ENCODE measurements at places on chromosomes 2 and 18.

GRCh38 chr2:137964859-137965459 is 686 bp downstream of the HNMT start:
- DNase-seq, result no peak

- DNase-seq, result no peak
Observed at GRCh38 chr2:23293731-23294130, 91.2 kb upstream of the KLHL29 start.

- no peak for DNase-seq
Observed at GRCh38 chr2:100281521-100282438, 40.5 kb downstream of the LONRF2 start.

DNA sequence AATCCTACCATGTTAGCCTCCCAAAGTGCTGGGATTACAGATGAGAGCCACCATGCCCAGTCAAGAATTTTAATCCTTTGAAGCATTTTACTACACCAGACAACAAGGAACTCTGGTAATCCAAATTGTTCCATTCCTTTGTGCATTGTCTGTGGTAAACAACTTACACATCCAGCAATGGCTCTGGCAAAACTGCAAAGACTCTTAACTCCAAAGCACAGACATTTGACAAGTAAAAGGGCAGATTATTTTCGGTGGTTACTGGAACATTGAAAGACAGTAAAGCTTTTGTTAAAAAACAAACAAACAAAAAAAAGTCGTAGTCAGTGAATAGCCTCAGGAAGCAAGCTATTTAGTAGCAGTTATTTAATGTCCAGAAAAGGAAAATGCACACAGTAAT is 33.2 kb upstream of the RMND5A start:
- DNase-seq, result no peak

DNA sequence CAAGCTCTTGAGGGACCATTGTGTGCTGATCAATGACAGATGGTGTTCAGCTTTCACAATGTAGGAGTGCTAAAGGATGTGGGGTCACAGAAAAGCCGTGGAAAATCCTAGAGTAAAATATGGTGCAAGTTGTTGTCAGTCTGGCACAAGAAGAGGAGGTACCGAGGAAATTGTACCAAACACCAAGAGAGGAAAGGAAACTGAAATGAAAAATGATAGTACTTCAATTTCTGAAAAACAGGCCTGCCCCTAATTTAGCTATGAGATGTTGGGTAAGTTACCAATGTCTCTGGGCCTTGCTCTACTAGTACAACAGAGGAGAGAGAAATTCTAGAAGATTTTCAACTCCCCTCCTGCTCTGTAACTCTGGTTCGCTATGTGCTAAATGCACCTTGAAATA is 78.8 kb upstream of the PELI1 start:
- DNase-seq, result no peak

GRCh38 chr2:85428343-85428881 is 9.9 kb downstream of the SH2D6 start:
- DNase-seq, result no peak

GRCh38 chr2:231920795-231921194 is 5.4 kb downstream of the NPPC start:
- no peak for DNase-seq

DNA sequence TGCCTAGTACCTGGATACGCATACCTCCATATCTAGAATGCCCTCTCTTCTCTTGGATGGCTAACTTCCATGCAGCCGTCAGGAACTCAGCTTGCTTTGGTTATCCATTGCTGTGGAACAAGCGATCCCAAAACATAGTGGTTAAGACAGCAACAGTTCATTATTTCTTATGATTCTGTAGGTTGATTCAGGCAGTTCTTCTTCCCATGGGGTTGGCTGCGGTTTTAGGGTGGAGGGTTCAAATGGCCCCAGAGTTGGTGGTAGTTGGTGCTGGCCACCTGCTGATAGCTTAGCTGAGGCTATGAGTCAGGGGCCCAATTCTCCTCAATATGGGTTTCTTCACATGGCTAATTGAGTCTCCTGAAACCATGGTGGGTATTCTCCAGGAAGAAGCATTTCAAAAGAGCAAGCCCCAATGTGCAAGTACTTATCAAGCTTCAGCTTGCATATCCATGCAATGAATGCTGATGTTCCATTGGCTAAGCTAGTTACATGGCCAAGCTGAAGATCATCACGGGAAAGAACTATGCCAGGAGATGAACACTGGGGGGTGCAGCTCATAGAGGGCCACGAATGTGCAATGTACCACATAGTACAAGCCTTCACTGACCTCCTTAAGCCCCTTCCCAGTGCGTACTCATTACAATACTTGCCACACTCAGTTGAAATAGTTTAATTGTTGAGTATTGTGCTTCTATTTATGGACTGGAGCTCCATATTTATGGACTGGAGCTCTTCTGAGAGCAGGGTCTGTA is 10.0 kb upstream of the RHOB start:
- DNase-seq, result no peak

DNA sequence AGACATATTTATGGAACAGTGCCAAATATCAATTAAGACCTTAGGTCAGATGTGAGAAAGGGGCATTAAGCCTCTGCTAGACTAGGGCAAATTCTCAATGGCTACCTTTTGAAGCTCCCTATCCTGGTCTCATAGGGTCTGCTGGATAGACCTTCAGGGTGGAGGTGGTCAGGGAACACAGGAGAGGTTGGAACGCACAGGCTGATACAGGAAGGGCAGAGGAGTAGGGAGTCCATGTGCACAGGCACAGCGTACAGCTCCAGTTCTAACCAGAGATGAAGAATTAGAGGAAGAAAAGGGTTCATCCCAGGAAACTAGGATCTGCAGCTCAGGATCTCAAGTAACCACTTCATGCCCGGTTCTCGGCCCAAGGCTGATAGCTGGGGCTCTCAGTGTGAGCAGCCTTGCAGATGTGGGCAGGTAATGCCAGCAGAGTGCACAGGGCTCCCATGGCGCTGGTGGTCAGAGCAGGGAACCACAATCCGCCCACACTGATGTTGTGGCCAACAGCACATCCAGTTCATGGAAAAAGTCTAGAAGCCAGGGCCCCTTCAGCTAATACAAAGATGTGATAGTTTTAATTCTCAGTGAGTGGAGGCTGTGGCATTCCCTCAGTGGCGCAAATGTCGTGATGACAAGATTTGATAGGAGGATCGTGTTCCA is 3.4 kb upstream of the EVA1A start:
- DNase-seq, result no peak

GRCh38 chr2:197340591-197340990 is 30.0 kb upstream of the ANKRD44 start:
- no peak for DNase-seq

GRCh38 chr2:98355881-98356280 is 9.6 kb downstream of the CNGA3 start:
- no peak for DNase-seq

DNA sequence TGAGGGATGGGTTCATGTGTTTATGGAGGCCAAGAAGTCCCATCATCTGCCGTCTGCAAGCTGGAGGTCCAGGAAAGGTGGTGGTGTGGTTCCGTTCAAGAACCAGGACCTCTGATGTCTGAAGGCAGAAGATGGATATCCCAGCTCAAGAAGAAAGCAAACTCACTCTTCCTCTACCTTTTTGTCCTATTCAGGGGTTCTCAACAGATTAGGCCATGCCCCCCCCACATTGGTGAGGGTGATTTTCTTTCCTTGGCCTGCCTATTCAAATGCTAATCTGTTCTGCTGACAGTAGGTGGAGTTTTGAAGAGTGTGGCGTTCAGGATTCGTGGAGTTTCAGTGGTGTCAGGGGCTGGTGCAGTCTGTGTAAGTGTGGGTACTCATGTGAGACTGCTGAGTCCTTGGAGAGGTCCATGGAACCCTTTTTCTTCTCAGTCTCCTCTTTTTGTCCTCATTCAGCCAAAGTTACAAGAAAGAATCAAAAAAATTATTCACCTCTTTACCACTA is 5.9 kb downstream of the MSL3B start:
- no peak for DNase-seq

DNA sequence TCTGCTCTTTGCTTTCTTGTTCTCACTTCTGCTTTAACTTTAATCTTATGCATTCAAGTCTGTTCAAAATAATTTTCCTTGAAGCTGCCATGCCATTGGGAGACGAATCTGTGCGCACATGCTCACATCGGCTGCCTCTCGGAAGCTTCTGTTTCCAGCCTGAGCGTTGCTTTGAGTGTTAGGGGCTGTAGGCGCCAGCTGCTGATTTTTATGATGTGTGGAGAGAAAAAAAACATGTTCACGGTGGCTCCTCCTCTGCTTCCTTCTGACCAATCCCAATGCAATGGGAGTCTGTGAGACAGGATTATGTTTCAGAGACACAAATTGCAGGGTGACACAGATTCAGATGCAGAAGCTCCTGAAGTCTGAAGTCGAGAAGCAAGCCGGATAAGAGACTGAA is at the start of gene MC4R:
Gene MC4R (minus strand): TSS at position 180 of the 400 bp plus-strand sequence. CDS start 426 bp downstream, outside the sequence.
- no peak for DNase-seq

DNA sequence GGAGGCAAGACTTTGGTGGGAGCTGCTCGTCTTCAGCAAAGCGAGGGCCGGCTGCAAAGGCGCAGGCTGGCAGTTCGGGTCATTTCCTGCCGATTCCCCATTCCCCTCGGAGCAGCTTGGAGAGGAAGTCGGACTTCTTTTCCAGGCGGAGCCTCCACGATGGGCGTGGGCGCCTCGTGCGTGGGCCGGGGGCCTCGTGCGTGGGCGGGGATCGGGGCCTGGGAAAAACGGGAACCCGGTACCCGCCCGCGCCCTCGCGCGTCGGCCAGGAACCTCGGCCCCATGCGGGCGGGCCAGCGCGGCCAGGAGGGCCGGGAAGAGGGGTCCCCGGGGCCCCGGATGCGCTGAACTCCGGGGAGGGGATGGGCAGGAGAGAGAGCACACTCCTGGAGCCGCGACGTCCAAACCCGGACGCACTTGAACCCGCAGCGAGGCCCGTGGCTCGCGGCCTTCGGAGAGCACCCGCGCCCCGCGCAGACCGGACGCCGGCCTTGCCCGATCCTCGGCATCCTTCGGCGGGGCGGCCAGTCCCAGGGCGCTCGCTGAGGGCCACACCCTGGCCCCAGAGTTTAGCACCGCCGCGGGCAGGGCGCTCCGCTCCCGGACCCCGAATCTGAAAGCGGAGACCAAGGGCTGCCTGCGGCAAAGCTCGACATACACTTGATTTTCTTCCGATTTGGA is 368.4 kb downstream of the MTX2 start:
- no peak for DNase-seq

- no peak for DNase-seq
Observed at GRCh38 chr2:46803547-46803878, 112.1 kb downstream of the MCFD2 start.

DNA sequence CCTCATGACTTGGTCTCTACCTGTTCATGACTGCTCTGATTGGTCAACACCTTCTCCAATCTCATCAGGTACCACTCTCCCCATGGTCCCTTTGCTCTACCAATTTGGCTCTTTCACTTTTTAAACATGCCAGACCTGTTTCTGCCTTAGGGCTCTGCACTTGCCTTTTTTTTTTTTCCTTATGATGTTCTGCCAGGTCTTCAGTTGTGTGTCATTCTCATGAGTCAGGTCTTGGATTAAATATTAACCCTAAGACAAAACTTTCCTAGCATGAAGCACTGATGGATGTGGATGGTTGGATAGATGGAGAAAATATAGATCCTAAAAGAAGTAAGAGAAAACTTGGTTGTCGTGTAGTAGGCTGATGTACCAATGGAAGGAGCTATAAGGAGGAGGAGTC is 219.3 kb downstream of the TTC32 start:
- no peak for DNase-seq

DNA sequence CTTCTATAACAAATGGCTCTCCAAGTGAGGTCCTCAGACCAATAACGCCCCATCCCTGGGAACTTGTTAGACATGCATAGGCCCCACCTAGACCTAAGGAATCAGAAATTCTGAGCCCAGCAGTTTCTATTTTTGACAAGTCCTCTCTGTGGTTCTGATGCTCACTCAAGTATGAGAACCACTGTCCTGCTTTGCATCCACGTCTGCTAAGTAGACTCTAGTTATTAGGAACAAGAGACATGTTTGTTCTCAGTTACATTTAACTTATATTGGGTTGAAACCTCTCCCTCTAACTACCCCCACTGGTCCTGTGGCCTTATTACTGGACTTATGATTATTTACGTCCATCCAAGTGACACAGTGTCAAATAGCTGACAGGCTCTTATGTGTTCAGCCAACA is 70.3 kb downstream of the TMEM17 start:
- DNase-seq, result no peak

- DNase-seq, result no peak
Observed at GRCh38 chr2:25292408-25292807, 49.3 kb downstream of the DNMT3A start.

- no peak for DNase-seq
Observed at GRCh38 chr2:104939570-104940217, 85.8 kb downstream of the POU3F3 start.

GRCh38 chr2:208192611-208193236 is 2.9 kb upstream of the C2orf80 start:
- no peak for DNase-seq

GRCh38 chr18:50340078-50340477 is 34.8 kb upstream of the SKA1 start:
- DNase-seq, result no peak

- DNase-seq, result no peak
Observed at GRCh38 chr2:152005607-152006006, 93.2 kb downstream of the CACNB4 start.

GRCh38 chr2:122886479-122887145 is 1131.2 kb downstream of the TSN start:
- DNase-seq, result no peak

DNA sequence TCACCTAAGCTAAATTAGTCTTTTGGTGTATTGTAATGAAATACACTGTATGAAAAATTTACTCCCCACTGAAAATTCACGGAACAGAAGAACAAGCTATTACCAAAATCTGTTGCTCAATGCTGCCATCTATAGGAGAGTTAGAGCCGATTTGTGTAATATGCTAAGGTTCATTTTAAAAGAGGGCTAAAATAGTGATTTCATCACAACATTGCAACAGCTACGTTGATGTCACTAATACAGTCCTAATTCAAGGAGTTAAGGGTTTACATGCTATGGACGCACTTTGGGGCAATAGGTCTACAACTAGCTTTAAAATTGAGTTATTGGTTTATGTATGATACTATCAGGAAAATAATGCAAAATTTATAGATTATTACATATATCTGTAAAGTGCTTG is 3.0 kb upstream of the IRS1 start:
- no peak for DNase-seq

DNA sequence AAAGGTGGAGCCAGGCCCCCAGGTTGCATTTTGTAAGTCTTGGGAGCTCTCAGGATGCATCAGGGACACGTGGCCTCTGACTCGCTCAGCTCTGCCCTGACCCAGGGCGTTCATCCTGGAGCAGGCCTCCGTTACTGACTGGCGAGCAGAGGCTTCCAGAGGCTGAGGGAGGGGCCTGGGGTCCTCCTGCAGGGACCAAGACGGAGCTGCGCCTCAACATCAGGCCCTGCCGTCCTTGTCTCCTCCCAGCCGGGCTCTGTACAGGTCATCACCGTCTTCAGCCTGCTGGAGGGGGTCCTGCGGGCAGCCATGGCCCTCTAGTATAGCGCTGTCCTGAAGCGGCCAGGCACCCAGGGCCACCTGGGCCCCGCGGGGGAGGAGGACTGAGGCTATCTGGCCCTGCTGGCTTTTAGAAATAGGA is 10.2 kb upstream of the ALPP start:
- no peak for DNase-seq

Data from stimulated activated CD4-positive, alpha-beta T cell treated with anti-CD3 and anti-CD28 coated beads, Interleukin-15, amount 100 ng/mL, for 1 hour (primary cell).